ENCODE measurements at places on chromosomes 5 and 9. TPM values are rescaled to one million over a fixed set of nuclear protein-coding genes. Genes with fewer than 3 reads are reported as not detected.

DNA sequence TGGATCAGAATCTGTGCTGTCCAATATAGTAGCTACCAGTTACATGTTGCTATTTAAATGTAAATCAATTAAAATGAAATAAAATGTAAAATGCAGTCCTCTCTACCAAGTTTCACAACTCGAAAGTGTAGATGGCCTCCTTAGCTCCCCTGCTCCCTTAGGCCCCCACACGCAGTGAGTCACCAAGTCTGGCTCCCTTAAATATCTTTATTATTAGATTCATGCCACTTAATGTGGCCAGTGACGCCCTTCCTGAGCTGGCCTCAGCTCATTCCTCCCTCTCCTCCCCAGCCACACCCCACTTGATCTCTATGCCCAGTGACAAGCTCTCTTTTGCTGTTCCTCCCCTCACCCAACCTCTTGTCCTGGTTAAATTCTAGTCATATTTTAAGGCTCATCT lies 88.4 kb upstream of the DNAH5 start:
- no peak overlapping the region for H3K27ac ChIP-seq
- H3K27me3 ChIP-seq = peaks cover 12% of the 10 kb centered on the region
- peaks cover 8% of the 10 kb centered on the region for H3K4me1 ChIP-seq
- DNase-seq = no peak
- no peak overlapping the region for H3K4me3 ChIP-seq

DNA sequence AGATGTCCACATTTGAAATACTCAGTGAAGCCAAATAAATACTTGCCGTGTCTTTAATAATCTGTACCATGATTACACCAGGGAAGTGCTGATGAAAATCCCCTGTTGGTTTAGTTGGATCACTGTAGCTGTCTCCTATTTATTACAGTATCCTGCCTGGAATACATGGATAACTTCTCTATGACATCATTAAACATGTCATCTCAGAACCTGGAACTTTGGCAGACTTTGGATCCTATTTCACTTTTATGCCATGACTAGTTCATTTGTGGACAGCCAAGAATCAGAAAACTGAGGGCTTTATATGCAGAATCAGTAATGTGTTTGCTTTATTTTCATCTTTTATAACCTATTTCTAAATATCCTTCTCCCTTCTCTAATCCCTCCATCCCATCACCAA lies at the start of gene TXNDC8:
TSS of gene TXNDC8 (minus strand) at position 137 of the 400 bp plus-strand sequence.
- no peaks in the 10 kb centered on the region for H3K4me1 ChIP-seq
- H3K4me3 ChIP-seq = no peak within 1 kb of the TSS
- no peaks in the 10 kb centered on the region for H3K27me3 ChIP-seq
- H3K36me3 ChIP-seq = no peaks in the 10 kb centered on the region
- DNase-seq = peak; percentile 55

- no peak overlapping the region for H3K4me3 ChIP-seq
- H3K4me1 ChIP-seq = no peaks in the 10 kb centered on the region
- peak overlapping the region; percentile 31 for H3K27ac ChIP-seq
- peak; percentile 31 for DNase-seq
- no peaks in the 10 kb centered on the region for H3K27me3 ChIP-seq
Measured at GRCh38 chr9:94900222-94901018, 173.9 kb downstream of the AOPEP start.

- H3K4me3 ChIP-seq = no peak overlapping the region
- no peak for DNase-seq
- H3K36me3 ChIP-seq = no peaks in the 10 kb centered on the region
- no peaks in the 10 kb centered on the region for H3K27me3 ChIP-seq
Measured at GRCh38 chr5:20678386-20678785, 690.4 kb upstream of the CDH18 start.

DNA sequence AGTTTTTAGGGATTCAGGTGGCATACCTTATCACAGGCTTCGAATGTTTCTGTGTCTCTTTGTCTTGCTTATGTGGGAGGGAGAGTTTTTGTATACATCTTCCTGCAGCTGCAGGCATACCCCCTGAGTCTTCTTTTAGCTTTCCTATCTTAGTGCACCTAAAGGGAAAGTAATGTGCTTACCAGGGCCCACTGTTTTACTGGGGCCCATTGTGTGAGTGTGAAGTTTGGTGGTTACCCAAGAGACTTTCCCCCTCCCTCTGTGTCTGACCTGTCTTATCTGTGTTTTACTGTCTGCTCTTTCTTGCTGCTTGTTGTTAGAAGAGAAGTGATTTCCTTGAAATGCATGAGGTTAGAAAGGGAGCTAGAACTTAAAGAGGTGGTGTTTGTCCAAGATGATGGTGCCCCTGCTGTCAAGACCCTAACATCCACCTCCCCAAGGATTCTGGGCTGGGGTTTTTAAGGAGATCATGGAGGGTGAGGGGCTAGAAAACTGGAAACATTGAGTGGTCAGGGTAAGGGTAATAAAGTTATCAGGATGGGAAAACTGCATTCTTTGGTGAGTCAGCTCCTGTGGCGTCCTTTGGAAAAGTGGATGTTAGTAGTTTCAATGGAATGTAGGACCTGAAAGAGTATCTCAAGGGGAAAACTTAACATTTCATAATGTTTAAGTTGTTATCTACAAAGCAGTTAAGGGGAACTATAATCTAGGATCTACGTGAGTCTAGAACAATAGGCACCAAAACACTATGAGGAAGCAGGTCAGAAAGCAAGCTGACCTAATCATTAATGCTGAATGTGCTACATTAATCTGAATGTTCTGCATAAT lies 583.5 kb upstream of the TUSC1 start:
- no peaks in the 10 kb centered on the region for H3K4me1 ChIP-seq
- no peaks in the 10 kb centered on the region for H3K27me3 ChIP-seq
- no peak for DNase-seq
- no peak overlapping the region for H3K27ac ChIP-seq

DNA sequence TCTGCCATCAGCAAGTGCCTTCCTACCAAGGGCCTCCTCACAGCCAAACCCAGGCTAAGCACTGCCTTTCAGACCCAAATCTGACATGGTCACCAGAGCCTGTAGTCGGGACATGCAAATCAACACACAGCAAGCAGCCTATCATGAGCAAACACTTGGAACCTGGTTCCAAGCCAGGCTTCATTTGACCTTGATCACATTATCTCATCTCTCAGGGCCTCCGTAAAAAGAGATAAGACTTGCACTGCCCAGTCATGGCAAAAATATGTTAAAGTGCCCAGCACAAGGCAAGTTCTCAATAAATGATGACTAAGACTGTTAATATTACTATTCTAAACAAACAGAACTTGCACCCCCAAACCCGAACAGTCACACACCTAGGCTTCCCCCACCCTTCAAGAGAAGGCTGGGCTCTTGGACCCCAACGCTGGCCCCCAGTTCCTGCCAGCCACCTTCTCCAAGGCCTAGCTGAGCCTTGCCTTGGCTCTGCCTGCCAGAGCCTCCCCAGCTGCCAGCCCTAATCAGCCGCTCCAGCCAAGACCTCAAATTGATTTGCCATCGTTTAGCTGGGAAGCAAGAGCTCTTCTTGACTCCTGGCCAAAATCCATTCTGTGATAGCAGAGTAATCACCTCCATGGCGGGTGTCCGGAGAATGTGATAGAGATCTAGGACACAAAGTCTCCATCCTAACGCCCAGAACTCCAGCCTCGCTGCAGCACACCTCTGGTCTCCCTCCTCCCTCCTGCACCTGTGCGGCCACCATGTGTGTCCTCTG lies 18.7 kb downstream of the CPLX2 start:
- no peaks in the 10 kb centered on the region for H3K36me3 ChIP-seq
- no peak overlapping the region for H3K27ac ChIP-seq
- peaks cover 2% of the 10 kb centered on the region for H3K27me3 ChIP-seq

Gene PRDM12
- polyA plus RNA-seq = 0.04 TPM

Gene DMRTA1
- 0.15 TPM for polyA plus RNA-seq

DNA sequence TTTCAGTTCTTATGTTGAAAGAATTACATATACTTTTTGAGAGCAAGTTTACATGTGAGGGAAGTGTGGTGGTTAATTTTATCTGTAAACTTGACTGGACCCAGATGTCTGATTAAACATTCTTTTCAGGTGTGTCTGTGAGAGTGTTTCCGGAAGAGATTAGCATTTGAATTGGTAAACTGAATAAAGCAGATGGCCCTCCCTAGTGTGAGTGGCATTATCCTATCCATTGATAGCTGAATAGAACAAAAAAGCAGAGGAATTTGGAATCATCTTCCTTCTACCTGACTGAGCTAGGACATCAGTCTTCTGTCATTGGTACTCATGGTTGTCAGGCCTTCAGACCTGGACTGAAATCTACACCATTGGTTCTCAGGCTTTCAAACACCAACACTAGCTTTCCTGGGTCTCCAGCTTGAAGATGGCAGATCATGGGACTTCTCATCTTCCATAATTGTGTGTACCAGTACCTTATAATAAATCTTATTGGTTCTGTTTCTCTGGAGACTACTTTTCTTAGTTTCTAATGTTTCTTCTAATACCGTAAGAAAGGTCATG lies 36.6 kb downstream of the NREP start:
- no peak for DNase-seq
- no peaks in the 10 kb centered on the region for H3K4me1 ChIP-seq
- H3K27me3 ChIP-seq = no peaks in the 10 kb centered on the region
- no peak overlapping the region for H3K4me3 ChIP-seq
- H3K36me3 ChIP-seq = no peaks in the 10 kb centered on the region
- H3K27ac ChIP-seq = no peak overlapping the region

DNA sequence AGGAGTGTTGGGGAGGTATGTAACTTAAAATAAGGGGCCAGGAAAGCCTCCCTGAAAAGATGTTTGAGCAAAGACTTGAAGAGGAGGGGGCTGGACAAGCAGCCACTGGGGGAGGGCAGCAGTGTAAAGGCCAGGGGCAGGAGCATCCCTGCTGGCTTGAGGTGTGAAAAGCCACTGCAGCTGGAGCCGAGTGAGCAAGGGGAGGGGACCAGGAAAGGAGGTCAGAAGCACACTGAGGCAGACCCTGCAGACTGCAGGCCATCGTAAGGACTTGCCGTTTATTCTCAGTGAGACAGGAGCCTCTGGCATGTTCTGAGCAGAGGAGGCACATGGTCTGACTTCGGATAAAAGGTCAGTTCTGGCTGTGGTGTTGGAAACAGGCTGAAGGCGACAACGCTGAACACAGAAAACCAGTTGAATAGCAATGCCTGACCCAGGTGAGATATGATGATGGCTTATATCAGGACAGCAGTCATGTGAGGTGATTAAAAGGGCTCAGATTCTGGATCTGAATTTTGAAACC lies 10.2 kb upstream of the ERGIC1 start:
- no peak overlapping the region for H3K27ac ChIP-seq
- DNase-seq = no peak
- H3K36me3 ChIP-seq = no peaks in the 10 kb centered on the region
- no peaks in the 10 kb centered on the region for H3K27me3 ChIP-seq
- H3K4me1 ChIP-seq = no peaks in the 10 kb centered on the region
- H3K4me3 ChIP-seq = no peak overlapping the region

Gene UBE2QL1
- 0.81 TPM for polyA plus RNA-seq

- no peaks in the 10 kb centered on the region for H3K27me3 ChIP-seq
- no peaks in the 10 kb centered on the region for H3K36me3 ChIP-seq
- H3K27ac ChIP-seq = no peak overlapping the region
- H3K4me1 ChIP-seq = no peaks in the 10 kb centered on the region
- no peak for DNase-seq
Measured at GRCh38 chr5:94397508-94397907, 220.9 kb downstream of the KIAA0825 start.

DNA sequence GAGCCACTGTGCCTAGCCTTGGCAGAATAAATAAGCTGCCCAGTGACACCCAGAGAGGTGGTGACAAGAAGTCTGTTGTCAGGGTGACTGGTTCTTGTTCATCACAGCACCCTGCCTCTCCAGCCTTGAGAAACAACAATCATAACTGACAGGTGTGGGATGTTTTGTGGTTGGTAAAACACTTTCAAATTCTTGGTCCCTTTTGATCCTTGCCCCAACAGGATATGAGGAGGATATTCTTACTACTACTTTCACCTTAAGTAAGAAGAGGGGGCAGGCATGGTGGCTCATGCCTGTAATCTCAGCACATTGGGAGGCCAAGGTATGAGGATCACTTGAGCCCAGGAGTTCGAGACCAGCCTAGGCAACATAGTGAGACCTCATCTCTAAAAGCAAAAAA lies 14.2 kb upstream of the FRRS1L start:
- no peaks in the 10 kb centered on the region for H3K4me1 ChIP-seq
- no peak overlapping the region for H3K27ac ChIP-seq
- no peaks in the 10 kb centered on the region for H3K27me3 ChIP-seq
- no peak for DNase-seq
- no peak overlapping the region for H3K4me3 ChIP-seq

Gene PRDM9
- polyA plus RNA-seq = not detected

GRCh38 chr5:163190283-163190682 lies 247.1 kb upstream of the CCNG1 start:
- DNase-seq = no peak
- no peaks in the 10 kb centered on the region for H3K27me3 ChIP-seq
- no peaks in the 10 kb centered on the region for H3K4me1 ChIP-seq
- H3K4me3 ChIP-seq = no peak overlapping the region

DNA sequence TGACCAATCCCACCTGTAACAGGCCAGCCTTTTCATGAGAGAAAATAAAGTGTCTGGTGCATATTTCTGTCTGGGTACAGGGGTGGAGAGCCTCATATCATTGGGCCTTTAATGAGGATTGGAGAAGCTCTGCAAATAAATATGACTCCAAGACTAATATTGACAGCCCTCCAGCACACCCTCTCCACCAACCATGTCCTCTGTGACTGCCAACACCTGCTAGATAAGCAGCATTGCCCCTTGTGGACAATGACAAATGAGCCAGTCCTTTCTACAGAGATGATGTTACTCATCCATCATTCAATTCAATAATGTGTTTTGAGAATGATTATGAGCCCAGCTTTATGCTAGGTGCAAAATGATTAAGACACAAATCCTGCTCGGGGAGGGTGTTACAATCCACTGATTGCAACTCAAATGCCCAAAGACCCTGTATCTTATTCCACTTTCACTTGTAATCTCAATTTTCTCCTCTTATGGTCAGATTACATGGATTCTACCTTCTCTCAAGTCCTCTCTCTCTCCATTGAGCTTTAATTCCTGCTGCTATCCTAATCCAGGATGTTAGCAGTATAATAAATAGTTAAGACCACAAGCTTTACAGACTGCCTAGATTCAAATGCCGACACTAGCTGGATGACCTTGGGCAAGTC lies 2.1 kb upstream of the GFRA3 start:
- DNase-seq = peak; percentile 20
- H3K4me3 ChIP-seq = no peak overlapping the region
- no peaks in the 10 kb centered on the region for H3K36me3 ChIP-seq
- peaks cover 5% of the 10 kb centered on the region for H3K27me3 ChIP-seq
- H3K4me1 ChIP-seq = peaks cover 22% of the 10 kb centered on the region

GRCh38 chr5:34656001-34656699 lies at the start of gene RAI14:
RAI14 (plus strand) TSS chr5:34656328; CDS start chr5:34686920, 30,592 bp downstream.
- H3K27ac ChIP-seq = peak within 1 kb of the TSS; percentile 90
- peaks cover 2% of the 10 kb centered on the region for H3K27me3 ChIP-seq
- peaks cover 12% of the 10 kb centered on the region for H3K4me1 ChIP-seq
- H3K36me3 ChIP-seq = no peaks in the 10 kb centered on the region
- H3K4me3 ChIP-seq = peak within 1 kb of the TSS; percentile 74

- H3K27me3 ChIP-seq = no peaks in the 10 kb centered on the region
- H3K27ac ChIP-seq = no peak overlapping the region
- DNase-seq = peak; percentile 10
Measured at GRCh38 chr5:126499853-126500342, 76.7 kb downstream of the GRAMD2B start.

GRCh38 chr5:139903450-139903794 lies 107.8 kb downstream of the PSD2 start:
- peaks cover 10% of the 10 kb centered on the region for H3K4me1 ChIP-seq
- peaks cover 82% of the 10 kb centered on the region for H3K27me3 ChIP-seq
- peak overlapping the region; percentile 14 for H3K4me3 ChIP-seq
- no peaks in the 10 kb centered on the region for H3K36me3 ChIP-seq

Gene PCDHGA12
- polyA plus RNA-seq = 0.81 TPM

Data from large intestine (tissue), 12 donors.